Hematopoietic multipotent progenitor cell treated with erythropoietin and hydrocortisone succinate and interleukin-3 and kit ligand, for 8 days (in vitro differentiated cells): ENCODE measurements at places on chromosomes 6 and 20.

GRCh38 chr6:163507965-163508364, 93.4 kb downstream of the QKI start:
- DNase-seq: no peak

GRCh38 chr6:47302043-47302442, 7.7 kb downstream of the TNFRSF21 start:
- no peak for DNase-seq

DNA sequence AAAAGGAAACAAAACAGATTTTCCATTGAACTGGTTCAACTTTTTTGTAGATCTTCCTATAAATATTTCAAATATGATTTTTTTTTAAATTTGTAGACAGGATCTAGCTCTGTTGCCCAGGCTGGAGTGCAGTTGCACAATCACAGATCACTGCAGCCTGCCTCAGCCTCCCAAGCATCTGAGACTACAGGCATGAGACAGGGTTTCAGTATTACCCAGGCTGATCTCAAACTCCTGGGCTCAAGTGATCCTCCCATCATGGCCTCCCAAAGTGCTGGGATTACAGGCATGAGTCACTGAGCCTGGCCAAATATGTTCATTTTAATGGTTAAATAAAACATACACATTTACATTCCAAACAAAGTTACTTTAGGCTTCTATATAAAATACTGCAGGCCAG, 33.6 kb downstream of the SAMHD1 start:
- no peak for DNase-seq

DNA sequence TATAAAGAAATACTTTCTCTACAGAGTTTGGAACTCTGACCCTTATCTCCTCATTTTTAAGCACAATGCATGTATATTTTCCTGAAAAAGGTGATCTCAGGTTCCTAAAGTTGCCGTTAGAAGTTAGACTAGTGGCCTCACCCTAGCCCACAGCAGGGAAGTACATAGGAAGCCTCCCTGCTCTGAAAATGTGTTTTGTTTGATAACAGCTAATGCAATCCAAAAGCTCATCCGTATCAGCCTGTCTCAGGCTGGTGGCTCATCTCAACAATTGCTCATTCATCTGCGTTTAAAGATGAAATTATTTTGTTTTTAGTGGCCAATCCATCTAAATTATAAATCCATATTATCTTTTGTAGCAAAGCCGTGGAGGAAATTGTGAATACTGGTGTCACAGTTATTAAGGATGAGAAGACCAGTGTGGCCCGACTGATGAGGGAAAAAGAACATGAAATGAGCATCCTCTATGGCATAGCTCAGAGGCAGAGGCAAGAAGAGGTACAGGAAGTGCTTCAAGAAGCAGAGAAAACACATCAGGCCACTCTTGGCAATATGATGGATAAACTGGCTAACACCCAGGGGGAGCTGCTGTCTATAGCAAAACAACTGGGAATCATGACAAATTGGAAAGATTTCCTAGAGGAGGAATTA, 20.1 kb downstream of the C6orf163 start:
- DNase-seq: peak; percentile 94

DNA sequence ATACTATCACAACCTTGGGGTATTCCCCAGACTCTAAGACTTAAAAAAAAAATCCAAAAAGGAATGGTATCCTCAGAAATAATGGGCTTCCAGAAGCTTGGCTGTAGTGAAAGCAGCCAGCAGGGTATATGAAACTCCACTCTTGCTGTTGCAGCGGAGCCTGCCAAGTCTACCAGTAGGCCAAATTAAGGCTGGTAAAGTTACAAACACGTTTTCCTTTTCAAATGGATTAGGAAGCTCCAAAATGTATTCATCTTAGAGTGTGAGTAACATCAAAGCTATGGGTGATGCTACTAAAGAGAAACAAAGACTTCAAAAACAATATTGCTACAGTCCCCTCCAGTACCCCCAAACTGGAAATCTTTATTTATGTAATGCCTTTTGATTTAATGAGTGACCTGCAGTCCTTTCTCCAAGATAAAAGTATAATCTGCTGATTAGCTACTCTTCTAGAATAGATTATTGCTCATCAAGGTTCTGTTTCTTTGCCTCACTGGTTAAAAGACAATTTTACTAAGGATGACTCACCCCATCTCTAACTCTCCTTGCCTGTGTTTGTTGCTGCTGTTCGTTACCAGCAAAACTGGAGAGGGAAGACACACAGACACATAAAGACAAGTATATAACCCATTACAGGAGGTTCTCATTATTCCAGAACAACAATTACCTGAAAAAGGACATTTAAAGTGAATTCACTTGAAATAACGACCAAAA, 84.9 kb downstream of the BTBD9 start:
- DNase-seq: no peak
